Epithelial cell of umbilical artery (primary cell): ENCODE measurements at places on chromosomes 5 and 9. TPM values are rescaled to one million over a fixed set of nuclear protein-coding genes. Genes with fewer than 3 reads are reported as not detected.

The PCDHA1 gene
- 0.32 TPM in 1 of 2 replicates, not detected in the other for total RNA-seq

The LTC4S gene
- total RNA-seq: not detected in 2 replicates

The TBC1D2 gene
- 1.9 and 2.1 TPM in 2 replicates for total RNA-seq

The TMEM38B gene
- total RNA-seq: 6.5 and 19.3 TPM in 2 replicates

The PTBP3 gene
- total RNA-seq: 31.2 and 31.5 TPM in 2 replicates

The SLCO6A1 gene
- not detected in 2 replicates for total RNA-seq

The TRPM6 gene
- total RNA-seq: under 0.01 TPM in 2 replicates

The CCDC171 gene
- total RNA-seq: 1.6 and 1.7 TPM in 2 replicates

The TYRP1 gene
- total RNA-seq: 0.30 and 0.97 TPM in 2 replicates

The NOXA1 gene
- 0.46 and 0.65 TPM in 2 replicates for total RNA-seq

The TMEM232 gene
- 1.3 and 1.5 TPM in 2 replicates for total RNA-seq

The BARX1 gene
- total RNA-seq: not detected in 2 replicates

The PCDHA11 gene
- under 0.01 TPM in 1 of 2 replicates, not detected in the other for total RNA-seq

The SPINK6 gene
- not detected in 2 replicates for total RNA-seq
